ENCODE measurements at places on chromosomes 2 and 18.

GRCh38 chr2:235500761-235501672 is 7.2 kb downstream of the AGAP1 start:
- DNase-seq = no peak

GRCh38 chr2:98391581-98392270 is 45.5 kb downstream of the CNGA3 start:
- DNase-seq = no peak

DNA sequence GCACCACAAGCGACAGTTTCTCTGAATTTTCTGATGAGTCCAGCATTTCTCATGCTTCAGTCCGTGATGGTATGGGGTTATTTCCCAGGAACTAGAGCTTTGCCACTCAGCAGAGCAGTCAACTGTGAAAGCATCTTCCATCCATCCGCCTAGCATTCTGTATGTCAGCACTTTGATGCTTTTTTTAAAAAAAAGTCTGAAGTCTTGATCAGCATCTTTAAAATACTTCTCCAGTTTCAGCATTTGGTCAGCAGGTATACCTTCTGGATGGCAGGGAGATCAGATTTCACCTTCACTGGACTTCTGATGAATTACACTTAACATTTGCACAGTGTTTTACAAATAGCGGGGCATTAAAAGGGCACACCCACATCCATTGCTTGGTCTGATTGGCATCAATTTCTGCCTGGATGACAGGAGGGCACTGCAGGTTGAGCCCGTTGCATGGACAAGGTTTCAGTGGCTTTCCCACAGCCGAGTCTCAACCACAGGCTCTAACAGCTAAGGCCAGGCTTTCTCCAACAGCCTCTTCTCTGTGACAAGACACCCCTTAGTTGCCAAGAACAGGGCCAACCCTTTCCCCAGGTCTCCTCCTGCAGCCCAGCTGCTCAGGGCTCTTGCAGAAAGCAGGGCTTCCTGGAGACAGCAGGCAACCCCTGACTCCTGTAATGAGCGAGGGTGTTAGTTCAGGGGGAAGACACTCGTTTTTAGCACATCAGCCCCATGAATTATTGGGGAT is 54.0 kb downstream of the EMILIN2 start:
- DNase-seq = no peak

- no peak for DNase-seq
Observed at GRCh38 chr2:211898702-211899101, 639.9 kb downstream of the ERBB4 start.

- DNase-seq = no peak
Observed at GRCh38 chr18:22439447-22439846, 21.7 kb upstream of the CTAGE1 start.

DNA sequence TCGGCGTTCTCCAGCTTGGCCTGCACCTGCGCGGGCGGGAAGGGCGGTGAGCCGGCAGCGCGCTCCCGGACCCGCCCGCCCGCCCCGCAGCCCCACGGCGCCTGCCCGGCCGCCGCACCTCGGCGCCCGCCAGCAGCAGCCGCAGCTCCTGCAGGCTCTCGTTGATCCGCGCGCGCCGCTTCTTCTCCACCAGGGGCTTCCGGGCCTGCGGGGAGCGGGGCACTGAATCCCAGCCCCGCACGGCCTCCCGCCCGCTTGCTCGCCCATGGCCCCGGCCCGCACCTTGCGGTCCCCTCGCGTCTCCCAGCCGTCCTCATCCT is 335 bp downstream of the HES6 start:
- no peak for DNase-seq

- DNase-seq = no peak
Observed at GRCh38 chr2:223865124-223865523, 27.7 kb upstream of the AP1S3 start.

DNA sequence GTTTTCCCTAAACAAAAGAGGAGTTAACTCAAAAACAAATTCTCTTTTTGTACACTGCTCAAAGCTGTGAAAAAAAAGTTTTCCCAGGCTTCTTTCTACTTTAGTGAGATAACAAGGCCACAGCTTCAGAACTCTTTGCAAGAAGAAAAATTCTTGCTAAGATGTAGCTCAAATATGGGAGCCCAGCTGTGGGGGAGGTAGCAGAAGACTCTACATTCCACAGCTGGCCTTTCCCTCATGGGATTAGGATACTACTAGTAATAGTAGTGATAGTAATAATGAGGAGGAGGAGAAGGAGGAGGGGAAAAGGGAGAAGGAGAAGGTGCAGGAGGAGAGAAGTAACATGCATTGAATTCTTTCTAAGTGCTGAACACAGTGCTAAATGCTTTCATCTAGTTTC is 19.2 kb upstream of the CERS6 start:
- no peak for DNase-seq

DNA sequence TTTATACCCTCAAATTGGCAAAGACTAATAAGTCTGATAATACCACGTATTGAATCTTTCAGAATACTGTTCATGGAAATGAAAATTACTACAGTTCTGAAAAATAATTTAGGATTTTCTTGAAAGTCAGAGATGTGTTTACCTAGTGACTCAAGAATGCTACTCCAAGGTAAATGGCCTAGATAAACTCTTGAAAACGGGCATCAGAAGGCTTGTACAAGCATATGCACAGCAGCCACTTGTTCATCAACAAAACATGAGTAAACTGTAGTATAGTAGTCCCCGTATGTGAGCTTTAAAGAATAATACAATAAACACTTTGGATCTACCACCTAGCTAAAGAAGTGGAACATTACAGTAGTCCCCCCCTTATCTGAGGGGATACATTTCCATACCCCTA is 157.5 kb downstream of the THADA start:
- DNase-seq = no peak

DNA sequence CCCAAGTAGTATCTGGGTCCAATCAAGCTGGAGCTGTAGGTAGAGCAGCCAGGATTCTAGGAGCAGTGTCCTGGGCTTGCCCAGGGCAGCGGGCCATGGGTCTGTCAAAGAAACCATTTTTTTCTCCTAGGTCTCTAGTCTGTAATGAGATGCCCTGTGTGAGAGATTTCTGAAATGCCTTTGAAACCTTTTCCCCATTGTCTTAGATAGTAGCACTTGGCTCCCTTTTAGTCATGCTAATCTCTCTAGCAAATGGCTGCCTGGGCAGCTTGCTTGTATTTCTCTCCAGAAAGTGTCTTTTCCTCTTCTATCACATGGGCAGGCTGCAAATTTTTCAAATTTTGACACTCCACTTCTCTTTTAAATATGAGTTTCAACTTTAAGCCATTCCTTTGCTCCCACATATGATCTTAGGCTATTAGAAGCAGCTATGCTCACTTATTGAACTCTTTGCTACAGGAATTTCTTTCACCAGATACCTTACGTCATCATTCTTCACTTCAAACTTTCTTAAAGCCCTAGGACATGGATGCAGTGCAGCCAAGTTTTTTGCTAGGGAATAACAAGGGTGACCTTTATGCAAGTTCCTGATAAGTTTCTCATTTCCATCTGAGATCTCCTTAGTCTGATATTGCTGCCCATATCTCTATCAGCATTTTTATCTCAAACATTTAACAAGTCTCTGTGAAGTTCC is 890.2 kb upstream of the VRK2 start:
- no peak for DNase-seq

GRCh38 chr18:64966667-64967066 is 784.1 kb upstream of the CDH7 start:
- no peak for DNase-seq

GRCh38 chr2:99715956-99716355 is 226.1 kb upstream of the REV1 start:
- DNase-seq = no peak

DNA sequence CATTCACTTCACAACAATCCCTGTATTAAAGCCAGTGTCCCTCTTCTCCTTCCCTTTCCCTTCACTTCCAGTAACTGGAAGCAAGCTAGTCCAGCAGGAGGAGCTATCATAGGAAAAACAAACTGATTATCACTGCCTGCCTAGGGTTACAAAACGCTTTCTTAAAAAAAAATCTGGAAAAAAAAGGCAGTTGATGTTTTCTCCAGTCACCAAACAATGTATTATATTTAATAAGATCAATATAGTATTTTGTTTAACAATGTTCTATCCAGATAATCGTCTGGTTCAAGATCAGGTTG is 78.8 kb upstream of the ITGB6 start:
- DNase-seq = no peak

GRCh38 chr18:1302861-1303260 is 398.2 kb downstream of the ADCYAP1 start:
- DNase-seq = no peak

DNA sequence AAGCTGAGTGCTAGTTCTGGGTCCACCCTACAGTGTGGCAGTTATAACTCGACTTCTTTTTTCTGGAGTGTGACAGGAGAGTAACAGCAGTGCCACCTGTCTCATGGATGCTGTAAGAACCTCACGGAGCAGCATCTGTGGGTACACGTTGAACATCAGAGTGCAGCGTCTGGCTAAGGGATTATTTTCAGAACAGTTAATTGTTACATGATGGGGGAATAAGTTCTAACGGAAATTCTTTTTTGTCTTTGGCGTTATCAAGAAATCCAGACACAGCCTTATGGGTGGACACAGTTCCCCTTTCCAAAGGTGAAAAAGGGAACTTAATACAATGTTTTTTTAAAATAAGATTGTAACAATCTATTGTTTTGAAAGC is 28.3 kb upstream of the TOGARAM2 start:
- no peak for DNase-seq

- no peak for DNase-seq
Observed at GRCh38 chr2:141911485-141912066, 219.2 kb downstream of the LRP1B start.

DNA sequence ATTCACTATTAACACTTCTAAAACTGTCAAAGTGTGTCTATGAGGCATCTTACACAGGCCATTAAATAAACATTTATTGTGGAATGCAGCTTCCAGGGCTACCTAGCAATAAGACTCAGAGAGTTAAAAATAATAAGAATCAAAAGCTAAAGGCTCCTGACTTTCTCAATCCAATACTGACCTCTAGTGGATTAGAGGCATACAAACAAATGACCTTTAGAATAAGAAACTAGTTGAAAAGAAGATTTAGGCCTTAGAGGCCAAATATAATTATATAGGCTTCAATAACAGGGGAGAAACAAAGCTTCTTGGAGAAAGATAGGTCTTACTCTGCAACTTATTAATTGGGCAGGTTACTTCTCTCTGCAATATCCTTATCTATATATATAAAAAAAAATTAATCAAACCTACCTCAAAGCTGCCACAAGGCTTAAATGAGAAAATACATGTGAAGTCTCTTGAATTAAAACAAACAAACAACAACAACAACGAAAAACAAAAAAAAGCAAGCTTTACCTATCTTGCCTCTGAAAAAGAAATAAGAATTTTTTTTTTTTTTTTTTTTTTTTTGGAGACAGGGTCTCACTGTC is 246.1 kb downstream of the EXOC6B start:
- DNase-seq = no peak
